ENCODE measurements at places on chromosomes 5 and 9.
A peak's percentile ranks its signal among the peaks of the same experiment; 100 is the strongest.

DNA sequence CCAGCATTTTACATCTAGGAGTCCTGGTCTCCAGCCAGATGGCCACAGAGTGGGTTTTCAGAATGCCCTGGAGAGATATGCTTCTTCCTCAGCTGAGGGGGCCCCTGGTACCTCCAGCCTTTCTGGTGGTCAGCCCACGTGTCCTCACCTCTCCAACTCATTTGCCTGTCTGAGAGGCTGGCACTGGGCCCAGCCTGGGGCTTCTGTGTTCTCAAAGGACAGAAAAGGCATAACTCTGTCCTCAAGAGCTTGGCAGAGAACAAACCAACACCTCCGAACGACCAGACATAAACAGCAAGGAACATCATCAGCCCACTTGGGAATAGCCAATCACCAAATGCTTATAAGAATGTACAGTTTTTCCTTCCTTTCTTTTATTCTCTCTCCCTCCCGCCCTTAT is 17.1 kb downstream of the ENG start:
- no peak for DNase-seq

GRCh38 chr5:37490931-37491330 is 111.8 kb downstream of the WDR70 start:
- DNase-seq = no peak

DNA sequence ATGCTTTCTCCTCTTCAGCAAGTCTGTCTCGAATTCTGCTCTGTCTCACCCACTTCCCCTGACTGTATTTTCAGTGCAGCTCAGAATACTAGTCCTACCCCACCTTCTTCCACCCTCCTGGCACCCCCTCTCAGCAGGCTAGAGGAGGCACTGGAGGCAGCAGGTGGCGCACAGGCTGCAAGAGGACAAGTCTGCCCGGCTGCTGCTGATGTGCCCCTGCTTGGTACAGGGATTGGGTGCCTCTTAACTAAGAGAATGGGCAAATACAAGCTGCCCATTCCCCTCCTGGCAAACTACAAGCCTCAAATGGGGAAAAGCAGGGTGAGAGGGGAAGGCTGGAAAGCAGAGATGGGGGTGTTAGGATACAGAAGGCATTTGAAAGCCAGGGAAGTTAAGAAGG is 5.1 kb downstream of the TLN1 start:
- DNase-seq = no peak

DNA sequence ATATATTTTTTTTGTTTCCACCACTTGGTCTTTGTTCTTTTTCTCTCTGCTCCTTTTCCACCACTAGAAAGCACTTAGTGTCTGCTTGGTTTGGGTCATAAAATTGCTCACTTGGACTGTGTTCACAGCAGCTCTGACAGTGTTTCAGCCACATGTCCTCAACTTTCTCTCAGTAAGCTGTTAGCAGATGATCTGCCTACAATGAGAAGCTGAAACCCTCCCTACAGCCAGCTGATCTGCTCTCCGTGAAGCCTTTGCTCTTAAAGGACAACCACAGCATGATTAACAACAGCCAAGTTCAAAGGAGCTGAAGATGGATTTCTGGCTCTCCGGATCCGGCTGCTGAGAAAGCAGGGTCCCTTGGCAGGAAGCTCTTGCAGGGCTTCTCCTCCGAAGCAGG is 31.6 kb downstream of the PRLR start:
- DNase-seq = peak; percentile 3

DNA sequence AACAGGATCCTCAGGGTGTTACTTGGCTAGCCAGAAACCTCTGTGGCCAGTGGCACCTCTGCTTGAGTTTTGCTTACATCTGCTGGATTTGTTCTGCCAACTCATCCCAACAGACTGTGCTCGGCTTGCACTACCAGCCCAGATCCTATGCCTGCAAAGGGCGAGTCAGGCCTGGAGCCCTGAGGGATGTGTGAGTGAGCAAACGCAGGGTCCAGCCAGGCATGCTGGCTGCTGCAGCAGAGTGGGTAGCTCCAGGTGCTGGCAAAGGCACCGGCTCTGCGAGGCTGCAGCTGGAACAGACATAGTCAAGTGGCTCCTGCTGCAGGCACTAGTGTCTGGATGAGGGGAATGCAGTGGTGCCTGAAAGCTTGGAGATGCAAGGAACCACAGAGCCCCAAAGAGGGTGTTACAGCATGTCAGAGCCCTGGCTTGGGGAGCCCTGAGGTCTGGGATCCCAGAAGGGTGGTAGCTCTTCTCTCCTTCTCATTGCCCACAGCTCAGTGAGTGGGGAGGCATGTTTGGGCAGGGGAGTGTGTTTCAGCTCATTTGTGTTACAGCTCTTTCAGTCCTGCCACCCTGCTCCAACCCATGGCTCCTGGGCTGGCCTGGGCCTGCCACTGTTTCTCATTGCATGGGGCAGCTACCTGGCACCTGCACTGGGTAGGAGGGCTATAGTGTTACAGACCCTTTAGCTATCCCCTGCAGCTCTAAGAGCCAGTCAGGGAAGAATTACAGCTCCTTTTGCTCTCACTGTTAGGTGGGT is 332.6 kb downstream of the TAF11L14 start:
- DNase-seq = no peak

GRCh38 chr9:13570068-13570974 is 290.8 kb upstream of the MPDZ start:
- no peak for DNase-seq

- DNase-seq = peak; percentile 9
Measured at GRCh38 chr5:132180134-132180745, 47.4 kb downstream of the P4HA2 start.

- DNase-seq = no peak
Measured at GRCh38 chr5:159536646-159537045, 206.4 kb upstream of the IL12B start.

DNA sequence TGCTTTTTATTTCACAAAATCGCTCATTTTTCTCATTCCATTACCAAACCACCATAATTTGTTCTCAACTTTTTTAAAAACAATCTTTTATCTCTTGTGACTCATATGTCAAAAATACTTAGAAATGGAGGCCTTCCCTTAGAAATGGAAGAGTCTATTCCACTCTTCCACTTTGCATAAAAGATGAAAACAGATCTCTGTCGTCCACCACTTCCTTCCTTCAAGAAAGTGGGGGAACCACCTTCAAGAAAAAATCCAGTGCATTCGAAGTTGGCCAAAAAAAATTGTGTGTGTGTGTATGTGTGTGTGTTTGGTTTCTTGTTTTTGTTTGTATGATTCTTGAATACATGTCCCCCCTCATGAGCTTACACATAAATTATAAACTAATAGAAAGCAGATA is 628.8 kb upstream of the DMAC1 start:
- DNase-seq = no peak

GRCh38 chr5:65078331-65078730 is 309.6 kb downstream of the CWC27 start:
- no peak for DNase-seq
